Panc1 (cell line): ENCODE measurements at places on chromosomes 7 and 10. TPM values are rescaled to one million over a fixed set of nuclear protein-coding genes. Genes with fewer than 3 reads are reported as not detected.

POLR1F gene
- 20.7 TPM for total RNA-seq

CPVL gene
- total RNA-seq = 1.1 TPM

CCAR1 gene
- total RNA-seq = 102 TPM

BTBD16 gene
- total RNA-seq = 0.82 TPM

DNA sequence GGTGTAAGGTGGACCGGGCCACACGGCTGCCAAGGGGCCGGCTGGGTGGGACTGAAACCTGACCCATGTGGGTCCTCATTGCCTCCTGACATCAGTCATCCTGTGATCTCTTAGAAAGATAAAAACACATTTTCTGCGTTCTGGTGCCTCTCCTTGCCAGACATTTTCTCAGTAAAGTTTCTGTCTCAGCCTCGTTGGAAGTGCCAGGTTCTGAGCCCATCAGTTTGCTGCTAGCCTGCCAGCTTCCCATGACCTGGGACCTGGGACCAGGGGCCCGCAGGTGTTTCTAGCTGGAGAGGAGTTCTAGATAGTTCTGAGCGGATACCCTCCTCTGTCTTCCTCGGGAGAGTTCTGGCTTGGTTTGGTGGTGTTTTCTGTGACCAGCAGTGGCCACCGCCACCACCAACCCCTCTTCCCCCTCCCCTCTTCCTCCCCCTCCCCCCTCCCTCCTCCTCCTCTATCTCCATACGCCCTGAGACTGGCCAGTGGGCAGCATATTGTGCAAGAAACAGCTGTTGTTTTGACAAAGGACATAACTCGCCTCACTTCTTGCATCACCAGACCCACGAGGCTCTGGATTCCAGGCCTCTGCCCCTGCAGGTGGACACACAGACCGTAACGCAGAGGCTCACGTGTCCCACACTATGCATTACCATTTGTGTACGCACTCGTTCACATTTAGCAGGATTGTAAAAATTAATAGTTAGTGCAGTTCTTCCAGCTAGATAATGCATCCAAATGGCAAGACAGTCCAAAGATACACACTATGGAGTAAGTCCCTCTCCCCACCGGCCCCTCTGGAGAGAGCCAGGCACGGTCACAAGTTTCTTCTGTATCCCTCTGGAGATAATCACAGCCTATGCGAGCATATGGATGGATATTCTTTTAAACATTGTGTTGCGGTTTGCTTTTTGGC is 94.6 kb downstream of the CUX1 start:
- no peak for DNase-seq

- DNase-seq = peak; percentile 8
Observed at GRCh38 chr7:9937944-9938631, 1035.6 kb upstream of the PHF14 start.

- DNase-seq = no peak
Observed at GRCh38 chr7:46738796-46739195, 817.7 kb upstream of the IGFBP3 start.

GRCh38 chr7:46975493-46975892 is 606.4 kb downstream of the TNS3 start:
- DNase-seq = no peak

- no peak for DNase-seq
Observed at GRCh38 chr10:51468424-51468823, 231.0 kb downstream of the CSTF2T start.

GRCh38 chr7:145633513-145633912 is 483.1 kb upstream of the CNTNAP2 start:
- no peak for DNase-seq

DNA sequence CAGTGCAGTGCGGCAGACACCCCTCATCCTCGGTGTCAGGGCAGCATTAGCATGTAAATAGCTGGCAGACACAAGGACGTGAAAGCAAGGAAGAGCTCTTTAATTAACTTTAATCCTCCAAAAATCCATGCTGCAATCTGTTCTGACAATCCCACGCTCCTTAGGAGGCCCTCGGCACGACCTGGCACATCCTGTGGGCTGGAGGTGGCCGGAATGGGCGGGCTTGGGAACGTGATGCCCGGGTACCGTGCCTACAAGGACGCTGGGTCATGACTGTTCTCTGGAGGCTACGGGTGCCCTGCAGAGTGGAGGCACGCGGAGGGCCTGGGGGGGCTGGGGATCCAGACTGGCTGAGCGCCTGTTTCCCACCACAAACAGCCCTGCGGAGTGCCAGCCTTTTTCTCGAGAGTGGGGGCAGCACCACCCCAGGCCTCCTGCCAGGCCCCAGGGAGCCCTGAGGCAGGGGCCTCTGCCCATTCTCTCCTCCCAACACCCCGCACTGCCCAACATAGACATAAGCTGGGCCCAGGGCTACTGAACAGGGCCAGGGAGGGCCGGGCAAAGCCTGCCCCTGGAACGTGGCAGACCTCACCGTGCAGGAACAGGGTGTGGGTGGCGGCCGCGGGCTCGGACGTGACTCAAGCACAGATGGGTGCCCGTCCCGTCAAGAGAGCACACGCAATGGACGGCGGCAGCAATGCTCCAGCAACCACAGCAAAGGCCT is 189.3 kb downstream of the MAD1L1 start:
- DNase-seq = no peak

DNA sequence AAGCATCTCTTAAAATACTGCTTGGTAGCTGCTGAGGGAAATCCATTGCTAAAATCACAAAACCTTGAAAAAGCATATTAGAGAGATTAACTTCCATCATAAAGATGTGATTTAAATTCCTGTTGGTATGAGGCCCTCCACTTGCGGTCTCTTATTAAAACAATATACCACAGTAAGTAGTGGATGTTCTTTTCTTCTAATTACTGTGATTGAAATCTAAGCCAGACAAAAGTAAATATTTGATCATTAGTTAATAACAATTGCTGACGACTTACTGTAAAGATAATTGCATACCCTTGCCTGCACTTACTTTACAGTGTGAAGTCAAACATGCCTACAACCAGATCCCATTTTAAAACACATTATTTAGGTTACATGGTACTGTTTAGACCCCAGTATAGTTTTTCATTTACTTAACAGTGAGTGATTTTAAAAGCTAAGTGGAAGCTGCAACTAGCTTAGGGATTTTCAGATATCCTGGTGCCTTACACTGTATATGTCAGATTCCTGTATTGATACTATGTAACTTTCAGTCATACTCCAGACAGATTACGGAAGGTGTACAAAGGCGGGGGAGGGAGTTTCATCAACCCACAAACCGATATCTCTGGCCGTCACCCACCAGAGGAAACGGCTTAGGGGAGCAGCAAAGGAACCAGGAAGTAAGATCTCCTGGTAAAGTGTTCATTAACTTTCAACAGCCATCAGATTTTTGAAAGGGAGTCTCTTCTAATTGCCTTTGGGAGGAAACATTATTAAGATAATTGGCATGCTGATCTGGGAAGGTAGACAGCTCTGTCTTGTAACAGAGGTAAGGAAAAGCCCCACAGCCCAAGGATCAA is 986 bp downstream of the NRP1 start:
- no peak for DNase-seq
